Mammary epithelial cell (primary cell): ENCODE measurements at places on chromosomes 1 and 21. TPM values are rescaled to one million over a fixed set of nuclear protein-coding genes. Genes with fewer than 3 reads are reported as not detected.

COL11A1 gene
- polyA plus RNA-seq = not detected

SPRR2A gene
- polyA plus RNA-seq = 0.42 TPM

CCDC17 gene
- polyA plus RNA-seq = 0.17 TPM

OR14K1 gene
- polyA plus RNA-seq = not detected

GPR61 gene
- polyA plus RNA-seq = not detected

XCL1 gene
- polyA plus RNA-seq = not detected

WNT3A gene
- polyA plus RNA-seq = 0.02 TPM

FHAD1 gene
- 0.03 TPM for polyA plus RNA-seq

G0S2 gene
- 20.8 TPM for polyA plus RNA-seq

PTPRU gene
- 29.4 TPM for polyA plus RNA-seq

ADARB1 gene
- 17.2 TPM for polyA plus RNA-seq
